GM23248 (cell line): ENCODE measurements at places on chromosomes 5 and 9.

DNA sequence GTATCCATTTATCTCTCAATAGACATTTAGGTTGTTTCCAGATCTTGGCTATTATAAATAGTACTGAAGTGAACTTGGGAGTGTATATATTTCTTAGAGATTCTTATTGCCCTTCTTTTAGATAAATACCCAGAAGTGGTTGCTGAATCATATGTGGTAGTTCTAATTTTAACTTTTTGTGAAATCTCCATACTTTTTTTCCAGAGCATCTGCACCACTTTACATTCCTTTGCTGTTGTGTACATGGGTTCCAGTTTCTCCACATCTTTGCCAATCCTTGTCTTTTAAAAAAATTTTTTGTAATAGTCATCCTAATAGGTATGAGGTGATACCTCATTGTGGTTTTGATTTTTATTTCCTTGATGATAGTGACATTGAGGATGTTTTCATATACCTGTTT is 303.7 kb downstream of the CCDC171 start:
- peak; percentile 69 for DNase-seq

DNA sequence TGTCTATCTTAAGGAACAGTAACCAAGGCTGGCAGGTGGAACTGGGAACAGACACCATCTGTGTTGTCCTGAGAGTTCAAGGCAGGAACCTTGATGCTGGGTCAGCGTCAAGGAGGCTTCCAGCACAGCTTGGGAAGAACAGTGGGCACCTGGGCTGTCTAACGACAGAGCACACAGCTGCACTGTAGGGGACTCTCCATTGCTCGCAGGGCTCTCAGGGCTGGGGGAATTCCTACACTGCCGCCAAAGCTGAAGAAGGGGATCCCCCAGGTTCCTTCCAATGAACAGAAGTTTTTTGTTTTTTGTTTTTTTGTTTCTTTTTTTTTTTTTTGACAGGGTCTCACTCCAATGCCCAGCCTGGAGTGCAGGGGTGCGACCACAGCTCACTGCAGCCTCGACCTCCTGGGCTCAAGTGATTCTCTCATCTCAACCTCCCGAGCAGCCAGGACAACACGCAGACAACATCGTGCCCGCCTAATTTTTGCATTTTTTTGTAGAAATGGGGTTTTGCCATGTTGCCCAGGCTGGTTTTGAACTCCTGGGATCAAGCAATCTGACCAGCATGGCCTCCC is 81.9 kb downstream of the PTPN3 start:
- no peak for DNase-seq

DNA sequence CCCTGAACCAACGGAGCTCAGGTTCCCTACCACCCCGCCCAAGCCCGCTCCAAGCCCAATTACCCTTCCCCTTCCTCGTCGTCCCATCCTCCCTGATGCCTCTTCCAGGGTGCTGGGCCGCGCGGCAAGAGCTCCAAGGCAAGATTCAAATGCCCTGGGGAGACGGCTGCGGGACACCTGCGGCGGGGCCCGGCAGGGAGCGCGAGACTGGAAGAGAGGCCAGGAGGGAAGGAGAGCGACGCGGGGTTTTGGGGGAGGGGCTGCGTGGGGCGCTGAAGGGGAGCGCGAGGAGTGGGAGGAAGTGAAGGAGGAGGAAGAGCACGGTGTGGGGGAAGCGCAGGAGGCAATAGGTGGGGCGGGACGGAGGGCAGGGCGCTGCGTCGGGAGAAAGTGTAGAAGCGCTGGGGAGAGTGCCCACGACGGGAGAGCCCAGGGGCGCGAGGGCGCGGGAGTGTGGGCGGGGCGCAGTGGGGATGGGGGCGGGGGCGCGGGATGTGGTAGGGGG is 975 bp upstream of the NXNL2 start:
- peak; percentile 65 for DNase-seq

- DNase-seq = no peak
These were observed 31.2 kb downstream of the PIK3R1 start for GRCh38 chr5:68246802-68247201.
